Caco-2 (cell line): ENCODE measurements at places on chromosomes 3 and 15.

DNA sequence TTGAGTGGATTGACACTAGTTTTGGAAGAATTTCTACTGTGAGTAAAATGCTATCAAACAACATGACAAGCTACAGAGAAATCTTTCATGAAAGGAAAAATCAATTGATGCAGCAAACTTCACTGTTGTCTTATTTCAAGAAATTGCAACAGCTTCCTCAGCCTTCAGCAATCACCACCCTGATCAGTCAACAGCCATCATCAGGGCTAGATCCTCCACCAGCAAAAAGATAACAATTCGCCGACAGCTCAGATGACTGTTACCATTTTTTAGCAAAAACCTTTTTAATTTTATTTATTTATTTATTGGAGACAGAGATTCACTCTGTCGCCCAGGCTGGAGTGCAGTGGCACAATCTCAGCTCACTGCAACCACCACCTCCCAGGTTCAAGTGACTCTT, 44.0 kb downstream of the MLH1 start:
- H3K27me3 ChIP-seq = no peaks in the 10 kb centered on the region
- no peak overlapping the region for H3K4me3 ChIP-seq
- no peak for DNase-seq

DNA sequence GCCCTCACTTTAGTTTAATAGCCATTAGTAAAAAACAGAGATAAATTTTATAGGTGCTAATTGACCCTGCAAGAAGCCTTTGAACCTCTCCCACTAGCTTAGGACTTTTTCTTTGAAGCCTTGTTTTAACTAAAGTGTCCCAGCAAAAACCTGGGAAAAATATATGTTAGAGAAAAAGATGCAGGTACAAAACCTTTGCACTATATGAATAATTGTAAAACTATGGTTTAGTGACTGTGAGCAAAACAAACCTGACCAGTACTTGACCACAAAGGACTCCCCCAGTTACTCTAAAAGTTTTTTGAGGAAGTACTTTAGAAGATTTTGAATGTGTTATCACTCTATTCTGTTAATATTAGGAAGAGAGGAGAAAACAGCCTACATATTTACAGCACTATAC, 123.3 kb upstream of the TP63 start:
- H3K36me3 ChIP-seq = no peaks in the 10 kb centered on the region
- no peak overlapping the region for H3K4me3 ChIP-seq
- peaks cover 2% of the 10 kb centered on the region for H3K4me1 ChIP-seq
- H3K27ac ChIP-seq = no peak overlapping the region
- no peak for DNase-seq

GRCh38 chr3:81279481-81280379, 481.7 kb downstream of the GBE1 start:
- no peak for DNase-seq
- no peaks in the 10 kb centered on the region for H3K36me3 ChIP-seq
- H3K4me3 ChIP-seq = no peak overlapping the region

- no peaks in the 10 kb centered on the region for H3K4me1 ChIP-seq
- no peak overlapping the region for H3K27ac ChIP-seq
Measured at GRCh38 chr3:42996633-42997075, 17.5 kb downstream of the GASK1A start.

DNA sequence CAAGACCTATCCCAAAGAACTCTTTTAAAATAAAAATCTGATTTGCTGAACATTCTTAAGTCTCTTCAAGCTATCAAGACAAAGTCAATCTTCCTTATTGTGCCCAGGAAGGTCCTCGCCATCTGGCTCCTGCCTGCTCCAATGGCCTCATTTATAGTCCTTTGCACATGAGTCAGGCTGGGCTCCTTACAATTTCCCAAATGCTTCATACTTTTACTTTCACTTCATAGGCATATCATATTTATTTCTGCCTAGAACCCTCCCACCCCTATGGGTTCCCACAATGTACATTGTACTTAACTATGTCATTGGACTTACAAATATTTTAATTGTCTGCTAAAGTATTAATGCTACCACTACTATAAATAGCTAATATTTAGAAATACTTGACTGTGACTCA, 9.1 kb downstream of the THRB start:
- H3K4me1 ChIP-seq = peaks cover 20% of the 10 kb centered on the region
- DNase-seq = no peak
- H3K36me3 ChIP-seq = no peaks in the 10 kb centered on the region; the same call in 1 of the 2 replicates
- H3K27ac ChIP-seq = no peak overlapping the region

GRCh38 chr3:64398476-64398875, 173.2 kb upstream of the PRICKLE2 start:
- H3K27me3 ChIP-seq = no peaks in the 10 kb centered on the region
- H3K4me3 ChIP-seq = no peak overlapping the region
- no peaks in the 10 kb centered on the region for H3K36me3 ChIP-seq
- no peak for DNase-seq
- no peaks in the 10 kb centered on the region for H3K4me1 ChIP-seq

- H3K27me3 ChIP-seq = no peaks in the 10 kb centered on the region
- DNase-seq = no peak
- no peak overlapping the region for H3K4me3 ChIP-seq
- no peaks in the 10 kb centered on the region for H3K36me3 ChIP-seq
Measured at GRCh38 chr3:176988795-176989194, 208.5 kb downstream of the TBL1XR1 start.

- no peak overlapping the region for H3K4me3 ChIP-seq
- H3K27me3 ChIP-seq = no peaks in the 10 kb centered on the region
- H3K36me3 ChIP-seq = no peaks in the 10 kb centered on the region
- no peak for DNase-seq
- H3K27ac ChIP-seq = no peak overlapping the region
Measured at GRCh38 chr3:71532639-71533395, 50.7 kb downstream of the FOXP1 start.

DNA sequence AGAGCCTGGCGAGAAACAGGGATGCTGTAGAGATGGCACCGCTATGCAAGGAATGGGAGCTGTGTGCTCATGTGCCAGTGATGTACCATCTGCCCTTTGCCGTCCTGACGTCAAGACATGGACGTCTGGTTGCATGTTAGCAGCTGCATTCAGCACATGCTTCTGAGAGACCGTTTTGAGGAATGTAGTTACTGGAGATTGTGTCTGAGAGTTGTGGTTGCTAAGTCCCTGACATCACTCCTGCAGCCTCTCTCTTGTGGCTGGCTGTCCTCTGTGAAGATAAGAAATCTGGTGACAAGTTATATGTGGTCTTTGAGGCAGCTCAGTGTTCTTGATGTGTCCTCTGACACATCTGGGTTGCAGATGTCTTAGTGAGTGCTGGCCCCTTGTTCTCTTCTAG, 165.1 kb downstream of the APBA2 start:
- no peaks in the 10 kb centered on the region for H3K27me3 ChIP-seq
- H3K27ac ChIP-seq = no peak overlapping the region
- DNase-seq = no peak
- no peaks in the 10 kb centered on the region for H3K36me3 ChIP-seq
- no peaks in the 10 kb centered on the region for H3K4me1 ChIP-seq
- H3K4me3 ChIP-seq = no peak overlapping the region

- H3K27ac ChIP-seq = no peak overlapping the region
- H3K4me1 ChIP-seq = peaks cover 13% of the 10 kb centered on the region
- no peaks in the 10 kb centered on the region for H3K36me3 ChIP-seq
- H3K4me3 ChIP-seq = no peak overlapping the region
Measured at GRCh38 chr15:38127306-38127771, 125.3 kb upstream of the SPRED1 start.

GRCh38 chr15:63049783-63050371, 7.3 kb downstream of the TPM1 start:
- no peaks in the 10 kb centered on the region for H3K27me3 ChIP-seq
- H3K4me1 ChIP-seq = peaks cover 75% of the 10 kb centered on the region
- DNase-seq = no peak
- peak overlapping the region; percentile 90 for H3K27ac ChIP-seq
- no peaks in the 10 kb centered on the region for H3K36me3 ChIP-seq

DNA sequence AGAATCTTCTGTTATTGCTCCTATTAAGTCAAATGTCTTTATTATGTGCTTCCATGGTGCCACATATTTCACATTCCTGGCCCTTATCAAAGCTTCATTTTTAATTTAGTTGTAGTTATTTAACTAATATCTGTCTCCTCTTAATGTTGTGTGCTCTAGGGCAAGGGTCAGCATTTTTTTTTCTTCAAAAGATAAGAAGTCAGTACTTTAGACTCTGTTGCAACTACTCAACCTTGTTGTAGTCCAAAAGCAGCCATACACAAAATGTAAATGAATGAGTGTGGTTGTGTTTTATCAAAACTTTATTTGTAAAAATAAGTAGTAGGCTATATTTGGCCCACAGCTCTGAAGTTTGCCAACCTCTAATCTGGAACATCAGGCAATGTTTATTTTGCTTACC, 394.7 kb upstream of the CBLB start:
- H3K36me3 ChIP-seq = no peaks in the 10 kb centered on the region
- no peak overlapping the region for H3K4me3 ChIP-seq
- peaks cover 31% of the 10 kb centered on the region for H3K4me1 ChIP-seq
- no peaks in the 10 kb centered on the region for H3K27me3 ChIP-seq

DNA sequence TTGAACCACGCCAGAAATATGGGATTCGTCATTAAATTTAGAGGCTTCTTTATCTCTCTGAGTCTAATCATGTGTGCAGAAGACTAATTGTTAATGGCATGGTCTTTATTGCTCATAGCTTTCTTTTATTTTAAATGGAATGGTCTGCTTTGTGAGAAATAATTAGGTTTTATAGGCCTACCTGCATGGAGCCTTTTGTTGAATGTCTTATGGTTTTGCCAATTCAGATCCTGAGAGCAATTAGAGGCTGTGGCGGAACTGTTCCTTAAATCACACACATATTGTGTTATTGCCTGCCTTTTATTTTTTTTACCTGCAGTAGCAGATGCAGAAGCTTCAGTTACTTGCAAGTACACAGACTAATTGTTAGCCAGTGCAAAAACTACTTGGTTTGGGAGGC, 306.2 kb downstream of the NLGN1 start:
- no peak overlapping the region for H3K4me3 ChIP-seq
- DNase-seq = no peak
- no peaks in the 10 kb centered on the region for H3K4me1 ChIP-seq

DNA sequence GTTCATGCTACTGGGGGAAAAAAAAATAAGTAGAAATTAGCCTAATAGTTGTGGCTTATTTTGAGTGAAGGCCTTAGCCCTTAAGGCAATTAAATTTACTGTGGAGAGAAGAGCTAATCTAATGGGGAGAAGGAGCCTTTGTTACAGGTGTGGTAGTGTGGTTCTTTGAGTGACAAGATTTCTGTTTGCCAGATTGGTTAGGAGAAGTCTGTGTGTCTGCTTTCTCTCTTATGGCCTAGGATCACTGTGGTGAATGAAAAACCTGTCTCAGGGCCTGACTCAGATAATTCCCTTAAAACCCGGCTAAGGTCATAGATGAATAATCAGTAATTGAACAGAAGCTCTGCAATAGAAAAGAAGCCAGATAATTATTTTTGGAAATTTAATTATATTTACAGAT, 27.0 kb downstream of the OPA1 start:
- H3K27me3 ChIP-seq = no peaks in the 10 kb centered on the region
- H3K4me1 ChIP-seq = no peaks in the 10 kb centered on the region
- H3K36me3 ChIP-seq = no peaks in the 10 kb centered on the region
- DNase-seq = no peak
